ENCODE measurements at places on chromosomes 6 and 20.

GRCh38 chr20:14553774-14554534, 216.5 kb upstream of the FLRT3 start:
- DNase-seq = peak; percentile 59

- DNase-seq = no peak
Observed at GRCh38 chr20:57301026-57301425, 28.6 kb upstream of the SPO11 start.

GRCh38 chr20:23419995-23420901, 1.0 kb downstream of the NAPB start:
- peak; percentile 28 for DNase-seq

DNA sequence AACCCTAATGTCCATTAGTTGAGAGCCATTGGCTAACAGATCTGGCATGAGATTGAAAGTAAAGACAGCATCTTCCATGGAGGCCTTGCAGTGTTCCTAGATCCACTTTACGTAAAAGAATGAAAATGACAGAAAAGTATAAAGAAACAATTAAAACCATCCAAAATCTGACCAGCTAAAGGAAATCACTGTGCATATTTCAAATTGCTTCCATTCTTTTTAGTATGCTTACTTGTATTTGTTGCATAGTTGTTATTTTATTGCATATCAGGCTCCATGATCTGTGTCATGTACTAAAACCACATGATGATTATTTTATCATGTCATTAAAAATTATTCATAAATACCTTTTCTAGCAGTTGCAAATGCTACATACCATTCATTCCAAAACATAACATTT, 67.9 kb downstream of the GCLC start:
- DNase-seq = no peak

DNA sequence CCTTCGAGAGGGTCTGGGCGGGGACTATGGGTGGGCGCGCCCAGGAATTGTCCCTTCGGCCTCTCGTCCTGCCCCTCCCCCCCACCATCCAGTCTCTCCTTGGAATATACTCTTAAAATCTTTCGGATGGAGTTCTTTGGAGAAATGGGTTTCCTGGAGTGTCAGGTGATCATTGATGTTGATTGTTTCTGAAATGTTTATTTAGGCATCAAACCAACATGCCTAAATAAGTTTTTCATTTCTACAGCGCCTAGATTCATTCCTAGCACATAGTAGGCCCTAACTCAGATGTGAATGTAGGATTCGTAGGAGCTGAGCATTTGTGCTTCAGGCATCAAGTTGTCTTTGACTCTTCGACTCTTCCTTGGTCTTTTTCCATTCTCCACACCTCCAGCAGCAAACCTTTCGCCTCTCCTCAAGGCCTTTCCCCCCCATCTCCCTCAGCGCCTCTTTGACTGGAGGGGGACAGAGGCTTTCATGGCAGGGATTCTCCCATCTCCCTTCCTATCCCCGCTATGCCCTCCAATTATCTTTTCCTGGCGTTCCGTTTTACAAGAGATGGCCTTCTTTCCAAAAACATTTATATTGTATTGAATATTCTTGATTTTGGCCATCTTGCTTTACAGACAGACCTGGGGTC, 610 bp downstream of the CASP8AP2 start:
- no peak for DNase-seq

DNA sequence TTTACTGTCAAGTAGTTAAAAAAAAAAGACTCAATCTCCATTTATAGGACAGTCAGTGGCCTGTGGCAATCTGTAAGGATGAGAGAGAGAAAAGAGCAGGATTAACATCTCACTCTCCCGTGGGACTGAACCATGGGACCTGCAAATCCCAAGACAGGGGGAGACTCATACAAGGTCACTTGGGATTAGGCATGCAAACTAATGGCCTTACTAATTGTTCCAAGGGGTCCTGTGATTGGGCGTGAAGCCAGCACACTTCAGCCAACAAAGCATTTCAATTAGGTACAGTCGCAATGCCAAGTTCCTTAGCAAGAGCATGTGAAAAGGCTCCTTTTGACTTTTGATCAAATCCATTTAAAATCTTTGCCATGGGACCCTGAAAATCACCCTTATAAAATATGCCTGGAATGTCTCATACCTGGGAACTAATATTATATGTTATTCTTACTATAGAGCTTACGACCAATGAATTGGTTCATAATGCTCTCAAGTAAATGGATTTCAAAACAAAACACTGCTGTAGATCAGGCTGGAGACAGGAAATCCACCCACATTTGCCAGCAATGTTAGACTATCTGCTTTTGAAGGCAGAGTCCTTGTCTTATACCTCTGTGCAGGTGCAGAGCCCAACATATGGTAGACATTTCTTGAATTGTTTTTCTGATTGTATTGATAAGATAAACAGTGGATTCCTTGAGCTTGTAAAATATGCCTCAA, 412.5 kb downstream of the GJA1 start:
- no peak for DNase-seq

DNA sequence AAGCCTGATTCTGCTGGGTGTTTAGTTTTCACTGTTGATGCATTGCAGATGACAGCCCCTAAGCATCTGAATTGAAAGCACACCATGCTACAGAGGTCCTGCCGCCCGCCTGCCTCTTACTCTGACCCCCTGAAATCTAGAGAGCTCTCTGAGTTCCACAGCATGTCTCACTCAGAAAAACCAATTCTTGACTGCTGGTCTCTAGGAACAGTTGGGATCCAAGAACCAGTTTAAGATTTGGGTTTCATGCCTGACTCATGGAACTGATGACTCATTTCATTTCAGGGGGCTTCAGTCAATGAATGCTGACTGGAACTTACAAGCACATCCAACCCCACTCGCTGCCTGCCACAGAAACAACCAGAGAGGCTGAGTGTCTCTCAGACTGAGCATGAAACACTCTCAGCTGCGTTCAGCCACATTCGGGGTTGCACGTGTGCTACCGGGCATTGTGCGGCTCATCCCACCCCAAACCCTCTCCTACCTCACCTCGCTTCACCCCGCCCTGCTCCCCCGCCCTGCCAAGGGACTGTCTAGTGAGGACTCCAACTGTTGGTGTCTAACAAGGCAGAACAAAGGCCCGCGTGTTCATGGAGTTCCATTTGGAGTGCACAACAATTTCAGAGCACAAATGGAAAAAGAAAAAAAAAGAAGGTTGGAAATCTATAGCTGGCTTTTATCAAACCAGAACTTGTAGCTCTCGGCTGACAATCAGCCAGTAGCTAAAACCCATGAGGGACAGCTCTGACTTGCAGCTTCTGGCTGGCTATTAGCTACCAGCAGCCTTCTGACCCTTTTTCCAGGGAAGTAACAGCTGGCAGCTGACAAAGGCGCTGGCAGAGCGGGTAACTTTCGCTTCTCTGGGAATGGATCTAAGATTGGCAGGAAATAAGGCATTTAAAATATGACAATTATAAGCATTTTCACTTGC, 20.0 kb upstream of the TRAF3IP2 start:
- DNase-seq = peak; percentile 62

DNA sequence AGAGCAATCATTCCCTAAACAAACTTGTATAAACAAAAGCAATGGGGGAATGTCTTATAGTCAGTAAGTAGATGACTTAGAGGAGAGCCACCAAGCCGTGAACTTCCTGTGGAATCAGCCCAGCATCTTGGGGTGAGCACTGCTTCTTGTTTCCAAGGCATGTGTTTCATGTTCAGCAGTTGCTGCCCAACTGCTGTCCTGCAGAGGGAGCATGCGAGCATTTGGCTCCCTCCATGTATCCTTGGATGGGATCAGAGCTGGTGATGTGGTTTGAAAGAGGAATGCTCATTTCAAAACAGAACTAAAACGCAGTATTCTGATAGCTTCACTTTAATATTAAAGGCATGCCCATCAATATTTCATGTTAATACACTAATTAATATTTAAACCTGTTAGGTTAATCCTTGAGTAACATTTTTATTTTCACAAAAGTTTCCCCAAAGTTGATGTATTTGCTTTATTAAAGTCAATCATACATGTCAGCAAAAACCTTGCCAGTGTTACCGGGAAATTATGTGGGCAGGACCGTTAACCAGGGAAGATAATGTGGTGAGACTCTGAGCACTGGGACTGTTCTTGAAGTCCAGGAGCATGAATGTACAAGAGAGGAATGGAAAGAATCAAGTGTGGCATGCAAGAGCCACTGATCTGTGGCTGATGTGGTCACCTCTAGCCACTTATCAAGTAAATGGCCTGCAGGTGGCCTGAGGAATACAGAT, 172.1 kb upstream of the GGTLC1 start:
- DNase-seq = peak; percentile 3

DNA sequence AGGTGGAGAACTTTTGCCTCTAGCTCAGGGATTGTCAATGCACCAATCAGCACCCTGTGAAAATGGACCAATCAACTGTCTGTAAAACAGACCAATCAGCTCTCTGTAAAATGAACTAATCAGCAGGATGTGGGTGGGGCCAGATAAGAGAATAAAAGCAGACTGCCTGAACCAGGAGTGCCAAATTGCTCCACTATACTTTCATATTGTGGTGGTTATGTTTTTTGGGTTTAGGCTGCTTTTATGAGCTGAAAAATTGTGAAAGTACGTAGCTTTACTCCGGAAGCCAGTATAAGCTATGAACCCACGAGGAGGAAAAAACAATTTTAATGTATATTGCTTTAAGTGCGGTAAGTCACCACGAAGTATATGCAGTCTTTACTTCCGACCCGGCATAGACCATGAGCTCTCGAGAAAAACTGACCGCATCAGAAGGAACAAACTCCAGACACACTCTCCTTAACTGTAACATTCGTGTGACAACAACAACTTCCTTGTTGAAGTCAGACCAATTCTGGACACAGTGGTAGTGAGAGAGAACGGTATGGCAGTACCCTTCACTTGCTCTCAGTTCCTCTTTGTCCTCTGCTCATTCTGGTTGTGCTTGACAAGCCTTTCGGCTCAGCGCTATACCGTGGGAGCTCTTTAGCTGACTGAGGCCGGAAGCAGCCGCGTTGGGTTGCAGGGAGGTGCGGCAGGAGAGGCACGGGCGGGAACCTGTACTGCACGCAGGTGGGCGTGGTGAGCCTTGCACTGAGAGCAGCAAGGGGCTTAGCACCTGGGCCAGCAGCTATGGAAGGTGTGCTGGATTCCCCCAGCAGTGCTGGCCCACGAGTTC, 81.9 kb upstream of the E2F3 start:
- no peak for DNase-seq

DNA sequence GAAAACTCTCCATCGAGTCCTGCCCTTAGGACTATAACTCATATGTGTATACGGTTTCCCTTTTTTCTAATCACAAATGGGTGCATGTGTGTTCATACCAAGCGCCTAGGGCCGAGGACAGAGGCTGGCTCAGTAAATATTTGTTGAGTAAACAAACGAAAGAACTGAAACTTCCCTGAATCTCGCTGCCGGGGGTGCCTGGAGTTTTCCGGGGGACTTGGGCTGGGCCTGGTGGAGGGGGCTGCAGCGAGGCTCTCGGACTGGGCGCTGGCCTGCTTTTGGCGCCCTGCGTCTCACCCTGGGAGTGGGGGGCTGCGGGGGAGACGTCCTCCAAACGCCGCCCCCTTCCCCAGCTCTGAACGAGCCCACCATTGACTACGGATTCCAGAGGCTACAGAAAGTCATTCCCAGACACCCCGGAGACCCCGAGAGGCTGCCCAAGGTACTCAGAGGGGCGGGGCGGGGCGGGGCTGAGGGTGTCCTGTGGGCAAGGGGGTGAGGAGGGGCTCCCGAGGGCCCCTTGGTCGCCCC, 49.0 kb downstream of the CPXM1 start:
- DNase-seq = no peak

- DNase-seq = peak; percentile 77
Observed at GRCh38 chr20:48283470-48284110, 498.3 kb upstream of the SULF2 start.

DNA sequence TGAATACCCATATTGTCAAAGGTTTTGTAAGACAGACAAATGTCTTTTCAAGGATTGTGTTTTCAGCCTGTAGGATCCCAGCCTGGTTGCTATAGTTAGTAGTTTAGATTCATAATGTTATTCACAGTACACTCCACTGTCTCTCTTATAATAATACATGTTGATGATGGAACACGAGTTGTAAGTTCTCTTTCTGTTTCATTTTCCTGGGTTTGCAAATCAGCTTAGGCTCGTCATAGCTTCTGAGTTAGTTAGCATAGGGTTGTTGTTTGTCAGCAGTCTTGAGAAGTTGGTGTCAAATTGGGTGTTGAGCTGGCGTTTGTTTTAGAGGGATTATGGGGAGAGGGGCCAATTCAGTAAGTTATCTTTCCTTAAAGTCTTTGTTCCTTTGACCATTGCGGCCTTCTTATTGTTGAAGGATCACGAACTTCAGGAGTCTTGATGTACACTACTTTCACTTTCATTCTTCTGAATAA, 45.8 kb downstream of the QKI start:
- DNase-seq = no peak

GRCh38 chr20:32819992-32820697, 391 bp downstream of the MAPRE1 start:
- DNase-seq = no peak

DNA sequence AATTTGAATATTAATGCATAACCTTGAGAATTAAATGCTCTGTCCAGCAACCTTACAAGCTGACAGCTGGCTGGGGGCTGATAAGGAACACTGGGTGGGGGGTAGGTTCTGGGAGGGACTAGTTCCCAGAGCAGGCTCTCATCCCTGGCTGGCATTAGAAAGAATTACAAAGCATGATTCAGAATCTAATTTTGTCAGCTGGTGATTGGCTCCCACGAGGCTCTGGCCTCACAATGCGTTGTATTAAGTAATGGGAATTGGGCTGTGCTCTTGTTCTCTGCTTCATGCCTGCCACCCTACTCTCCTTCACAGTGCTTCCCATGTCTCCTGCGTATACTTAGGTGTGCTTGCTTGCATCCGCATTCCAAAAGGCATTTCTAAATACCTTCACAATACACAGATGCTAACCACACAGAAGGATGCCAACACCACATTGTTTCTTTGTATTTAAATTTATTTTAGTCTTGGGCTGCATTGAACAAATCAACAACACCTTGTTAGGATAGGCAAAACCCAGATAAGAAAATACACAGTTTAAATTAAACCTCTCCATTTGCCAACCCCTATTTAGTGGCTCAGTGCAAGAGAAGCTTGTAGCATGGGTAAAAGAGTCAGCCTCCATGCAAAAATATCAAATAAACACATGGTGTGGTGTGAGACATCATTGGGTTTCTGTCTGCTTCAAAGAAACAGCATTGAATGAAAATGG, 434.5 kb upstream of the JAG1 start:
- no peak for DNase-seq

- DNase-seq = no peak
Observed at GRCh38 chr20:6134592-6134991, 11.8 kb upstream of the FERMT1 start.

GRCh38 chr6:33490198-33490597, 35.8 kb downstream of the ZBTB9 start:
- DNase-seq = no peak

DNA sequence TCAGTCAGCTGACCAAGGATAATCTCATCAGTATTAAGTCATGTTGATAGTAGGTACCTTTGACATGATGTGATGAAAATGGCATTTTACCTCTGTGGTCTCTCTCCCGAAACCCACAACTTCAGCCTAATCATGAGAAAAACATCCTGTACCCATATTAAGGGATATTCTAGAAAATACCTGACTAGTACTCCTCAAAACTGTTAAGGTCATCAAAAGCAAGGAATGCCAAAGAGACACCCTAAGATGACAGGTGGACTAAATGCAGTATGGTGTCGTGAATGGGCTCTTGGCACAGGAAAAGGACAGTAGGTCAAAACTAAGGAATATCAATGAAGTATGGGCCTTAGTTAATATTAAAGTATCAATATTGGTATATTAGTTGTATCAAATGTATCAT, 221.4 kb downstream of the PLCB1 start:
- no peak for DNase-seq

Data from skeletal muscle cell (primary cell).